ENCODE measurements at places on chromosomes 1 and 21. TPM values are rescaled to one million over a fixed set of nuclear protein-coding genes. Genes with fewer than 3 reads are reported as not detected.

The C1orf226 gene
- polyA plus RNA-seq: 7.8 TPM

The CADM3 gene
- 86.2 TPM for polyA plus RNA-seq

The ITLN2 gene
- polyA plus RNA-seq: not detected

The SLC2A5 gene
- polyA plus RNA-seq: 1.3 TPM

The ZNF648 gene
- not detected for polyA plus RNA-seq

The SLC45A3 gene
- 16.4 TPM for polyA plus RNA-seq

The RAB7B gene
- 1.2 TPM for polyA plus RNA-seq

The ADGRL4 gene
- 5.6 TPM for polyA plus RNA-seq

The FCGR3A gene
- 11.9 TPM for polyA plus RNA-seq

The DCST1 gene
- not detected for polyA plus RNA-seq

The SV2A gene
- polyA plus RNA-seq: 112 TPM

The MTFR1L gene
- 81.4 TPM for polyA plus RNA-seq

The OR2M3 gene
- not detected for polyA plus RNA-seq

The PROX1 gene
- 27.9 TPM for polyA plus RNA-seq

The PPIAL4G gene
- polyA plus RNA-seq: not detected

The LGR6 gene
- polyA plus RNA-seq: 0.66 TPM

The PPFIA4 gene
- polyA plus RNA-seq: 6.7 TPM

The CD101 gene
- 1.7 TPM for polyA plus RNA-seq

The GPR157 gene
- 0.15 TPM for polyA plus RNA-seq

The ESPN gene
- polyA plus RNA-seq: 23.7 TPM

The MTARC1 gene
- 51.3 TPM for polyA plus RNA-seq

The ATAD3C gene
- polyA plus RNA-seq: 10.3 TPM

The S100A14 gene
- 0.39 TPM for polyA plus RNA-seq

The FMN2 gene
- 40.2 TPM for polyA plus RNA-seq

The UBL4B gene
- polyA plus RNA-seq: 4.9 TPM

The AADACL3 gene
- not detected for polyA plus RNA-seq

The LCE2B gene
- polyA plus RNA-seq: not detected

The SLC1A7 gene
- polyA plus RNA-seq: 0.17 TPM

The KRTAP19-3 gene
- not detected for polyA plus RNA-seq

The LSM10 gene
- polyA plus RNA-seq: 53.0 TPM

The CSTB gene
- polyA plus RNA-seq: 63.4 TPM

The CLDN8 gene
- polyA plus RNA-seq: not detected

The UBXN10 gene
- 1.4 TPM for polyA plus RNA-seq

The MAEL gene
- 0.56 TPM for polyA plus RNA-seq

The HJV gene
- polyA plus RNA-seq: not detected

The DONSON gene
- 17.6 TPM for polyA plus RNA-seq

The MEX3A gene
- polyA plus RNA-seq: 91.7 TPM

The HCN3 gene
- 22.3 TPM for polyA plus RNA-seq

The PKN2 gene
- polyA plus RNA-seq: 5.1 TPM

The HYI gene
- 69.2 TPM for polyA plus RNA-seq

The TMED5 gene
- 16.7 TPM for polyA plus RNA-seq

The S100A13 gene
- polyA plus RNA-seq: 198 TPM

The SPRR1A gene
- polyA plus RNA-seq: 91.9 TPM

The DMBX1 gene
- polyA plus RNA-seq: not detected

The MYOM3 gene
- not detected for polyA plus RNA-seq

The AMY1C gene
- polyA plus RNA-seq: not detected

The ACTRT2 gene
- polyA plus RNA-seq: not detected

The PRR9 gene
- not detected for polyA plus RNA-seq

The GPR153 gene
- 4.4 TPM for polyA plus RNA-seq

The USP48 gene
- polyA plus RNA-seq: 26.9 TPM

The ATP6V1G3 gene
- polyA plus RNA-seq: not detected

The FMO3 gene
- 0.59 TPM for polyA plus RNA-seq

The BRDT gene
- polyA plus RNA-seq: not detected

The RIMKLA gene
- polyA plus RNA-seq: 29.9 TPM

The OR2T2 gene
- not detected for polyA plus RNA-seq

The RNU1-2 gene
- polyA plus RNA-seq: not detected
